ENCODE measurements at places on chromosomes 16 and 17. TPM values are rescaled to one million over a fixed set of nuclear protein-coding genes. Genes with fewer than 3 reads are reported as not detected.

- DNase-seq: no peak
Measured at GRCh38 chr16:66207883-66208265, 158.6 kb upstream of the CDH5 start.

- DNase-seq: no peak
Measured at GRCh38 chr16:7583396-7583795, 250.8 kb downstream of the RBFOX1 start.

DNA sequence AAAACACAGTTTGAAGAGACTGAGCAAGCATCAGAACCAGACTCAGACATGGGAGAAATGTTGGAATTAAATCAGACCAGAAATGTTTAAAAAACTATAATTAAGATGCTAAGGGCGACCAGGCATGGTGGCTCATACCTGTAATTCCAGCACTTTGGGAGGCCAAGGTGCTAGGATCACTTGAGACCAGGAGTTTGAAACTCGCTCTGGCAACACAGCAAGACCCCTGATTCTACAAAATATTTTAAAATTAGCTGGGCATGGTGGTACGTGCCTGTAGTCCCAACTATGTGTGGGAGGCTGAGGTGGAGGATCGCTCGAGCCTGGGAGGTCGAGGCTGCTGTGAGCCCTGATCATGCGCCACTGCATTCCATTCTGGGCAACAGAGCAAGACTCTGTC, 160.3 kb downstream of the COPRS start:
- DNase-seq: no peak

GRCh38 chr16:66480265-66481080, 53.4 kb downstream of the BEAN1 start:
- DNase-seq: no peak

DNA sequence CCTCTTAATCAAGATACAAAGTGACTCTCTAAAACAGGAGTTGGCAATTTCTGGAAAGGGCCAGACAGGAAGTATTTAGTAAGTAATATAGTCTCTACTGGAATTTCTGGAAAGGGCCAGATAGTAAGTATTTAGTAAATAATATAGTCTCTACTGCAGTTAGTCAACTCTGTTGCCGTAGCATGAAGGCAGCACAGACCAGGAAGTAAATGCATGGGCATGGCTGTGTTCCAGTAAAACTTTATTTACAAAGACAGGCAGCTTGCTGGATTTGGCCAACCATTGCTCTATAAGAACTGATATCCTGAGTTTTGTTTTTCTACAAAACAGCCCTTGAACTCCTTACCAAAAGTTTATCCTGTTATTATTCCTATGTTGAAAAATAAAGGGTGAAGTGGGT, 16.9 kb downstream of the LDAF1 start:
- no peak for DNase-seq

DNA sequence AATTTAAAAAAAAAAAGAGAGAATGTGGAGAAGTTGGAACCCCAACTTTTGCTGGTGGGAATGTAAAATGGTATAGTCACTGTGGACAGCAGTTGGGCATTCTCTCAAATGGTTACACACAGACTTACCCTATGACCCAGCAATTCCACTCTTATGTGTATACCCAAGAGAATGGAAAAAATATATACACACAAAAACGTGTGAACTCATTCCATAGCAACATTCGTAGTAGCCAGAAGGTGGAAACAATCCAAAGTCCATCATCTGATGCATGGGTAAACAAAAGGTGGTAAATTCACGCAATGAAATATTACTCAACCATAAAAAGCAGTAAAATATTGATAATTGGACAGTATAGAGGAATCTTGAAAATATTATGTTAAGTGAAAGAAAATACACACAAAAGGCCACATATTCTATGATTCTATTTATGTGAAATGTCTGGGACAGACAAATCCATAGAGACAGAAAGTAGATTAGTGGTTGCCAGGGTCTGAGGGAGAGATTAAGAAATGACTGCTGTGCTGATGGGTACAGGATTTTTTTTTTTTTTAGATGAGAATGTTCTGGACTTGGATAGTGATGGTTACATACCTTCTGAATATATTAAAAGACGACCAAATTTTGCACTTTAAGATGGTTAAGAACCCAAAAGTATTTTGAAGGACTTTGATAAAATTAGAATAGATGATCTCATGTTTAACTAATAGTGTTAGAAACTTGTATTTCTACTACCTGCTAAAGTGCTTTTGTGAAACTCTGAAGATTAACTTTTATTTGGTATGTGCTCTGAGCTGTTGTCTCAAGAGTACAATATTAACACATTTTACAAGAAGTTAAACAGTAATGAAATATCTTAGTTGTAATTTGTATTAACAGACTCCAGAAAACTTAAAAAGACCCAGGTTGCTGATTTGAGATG, 60.9 kb downstream of the MRTFB start:
- no peak for DNase-seq

DNA sequence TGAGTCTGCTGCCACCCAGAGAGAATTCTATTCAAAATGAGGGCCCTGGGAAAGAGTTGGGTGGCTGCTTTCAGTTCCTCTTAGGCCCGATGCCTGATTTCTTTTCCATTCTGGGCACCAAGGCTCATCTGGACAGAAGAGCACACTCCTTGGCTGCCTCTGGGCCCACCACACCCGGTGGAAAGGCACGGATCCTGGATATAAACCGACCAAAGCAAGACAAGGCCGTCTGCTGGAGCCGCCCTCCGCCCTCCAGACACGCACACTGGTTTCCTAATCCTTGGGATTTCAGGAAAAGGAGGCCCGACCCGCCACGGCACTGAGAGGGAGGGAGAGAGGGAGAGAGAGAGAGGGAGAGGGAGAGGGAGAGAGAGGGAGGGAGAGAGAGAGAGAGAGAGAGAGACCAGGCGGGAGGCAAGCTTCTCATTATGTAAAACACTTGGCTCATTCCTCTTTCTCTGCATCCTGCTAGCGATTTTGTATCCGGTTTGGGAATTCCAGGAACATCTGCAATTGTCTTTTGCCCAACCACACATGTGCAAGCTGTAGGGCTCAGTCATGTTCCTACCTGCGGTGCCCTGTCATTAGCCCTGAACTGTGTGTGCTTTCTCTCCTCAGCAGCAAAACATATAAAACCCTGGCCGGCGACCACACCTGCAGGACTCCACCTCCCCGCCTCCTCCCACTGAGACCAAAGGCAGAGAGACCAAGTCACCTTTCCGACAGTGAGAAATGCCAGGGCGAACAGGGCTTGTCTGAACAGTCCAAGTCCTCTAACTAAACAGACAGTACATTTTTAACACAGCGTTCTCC, 347.2 kb downstream of the SOX9 start:
- DNase-seq: no peak

GRCh38 chr17:15121426-15121825, 143.7 kb downstream of the PMP22 start:
- no peak for DNase-seq

DNA sequence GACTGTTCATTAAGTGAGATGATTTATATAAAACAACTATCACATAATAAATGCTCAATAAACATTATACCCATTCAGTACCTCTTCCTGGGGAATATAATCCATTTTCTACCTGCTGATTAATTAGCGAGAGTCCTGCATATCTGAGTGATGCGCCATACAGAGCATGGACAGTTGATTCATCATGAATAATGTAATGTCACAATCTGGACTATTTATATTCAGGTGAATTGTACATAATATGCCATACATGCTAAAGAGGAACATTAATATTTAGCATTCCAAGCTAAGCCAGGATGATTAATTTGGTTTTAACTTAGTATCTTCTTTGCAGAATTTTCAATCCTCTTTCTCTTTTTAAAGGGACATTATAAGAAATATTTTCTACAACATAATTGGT, 362.0 kb upstream of the XYLT1 start:
- no peak for DNase-seq

DNA sequence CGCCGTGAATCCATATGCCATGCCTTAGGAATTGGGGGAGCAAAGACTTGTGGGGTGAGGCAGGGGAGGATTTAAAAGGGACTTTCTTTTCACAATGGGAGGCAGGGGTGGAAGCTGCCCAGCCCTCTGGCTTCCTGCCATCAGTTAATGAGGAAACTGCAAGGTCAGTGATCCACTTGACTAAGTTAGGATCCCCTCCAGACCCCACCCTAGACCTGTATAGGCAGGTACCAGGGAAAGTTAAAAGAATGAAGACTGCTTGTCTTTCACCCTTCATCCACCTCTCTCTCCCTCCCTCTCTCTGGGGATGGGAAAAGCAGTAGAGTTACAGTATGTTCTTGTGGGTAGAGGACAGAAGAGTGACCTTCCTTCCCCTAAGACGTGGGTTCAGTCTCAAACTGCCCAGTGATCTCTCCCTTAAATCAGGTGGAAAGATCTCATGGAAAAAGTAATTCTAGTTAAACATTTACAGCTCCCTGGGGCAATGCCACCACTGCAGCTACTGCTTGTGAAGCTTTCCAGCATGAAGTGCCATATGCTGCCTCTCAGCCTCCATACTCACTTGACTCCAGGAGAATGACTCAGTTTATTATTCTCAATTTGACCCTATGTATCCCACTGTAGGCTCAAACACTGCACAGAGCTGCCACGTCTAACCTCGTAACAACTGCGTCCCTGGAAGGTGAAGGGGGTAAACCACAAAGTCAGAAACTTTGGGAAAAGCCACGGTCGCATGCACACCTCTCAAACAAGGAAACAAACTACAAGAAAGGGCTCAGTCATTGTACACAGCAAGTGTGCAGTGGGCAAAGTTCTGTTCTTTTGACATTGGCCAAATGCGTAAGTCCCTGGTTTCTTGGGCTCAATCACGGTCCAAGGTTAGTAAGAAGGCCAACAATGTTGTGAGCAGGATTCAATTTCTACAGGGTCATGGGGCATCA, 1.2 kb downstream of the COA3 start:
- DNase-seq: no peak

- DNase-seq: no peak
Measured at GRCh38 chr17:4531988-4532736, 23.0 kb downstream of the MYBBP1A start.

CD79B gene
- total RNA-seq: 31.8 TPM

CCDC137 gene
- 59.3 TPM for total RNA-seq

APOBR gene
- total RNA-seq: 3.5 TPM
